ENCODE measurements at places on chromosomes 11 and 22.
A peak's percentile ranks its signal among the peaks of the same experiment; 100 is the strongest.

GRCh38 chr11:68688881-68689280 is 4.5 kb downstream of the GAL start:
- peak; percentile 49 for DNase-seq

- DNase-seq = no peak
Observed at GRCh38 chr11:109140857-109141515, 281.0 kb upstream of the C11orf87 start.

DNA sequence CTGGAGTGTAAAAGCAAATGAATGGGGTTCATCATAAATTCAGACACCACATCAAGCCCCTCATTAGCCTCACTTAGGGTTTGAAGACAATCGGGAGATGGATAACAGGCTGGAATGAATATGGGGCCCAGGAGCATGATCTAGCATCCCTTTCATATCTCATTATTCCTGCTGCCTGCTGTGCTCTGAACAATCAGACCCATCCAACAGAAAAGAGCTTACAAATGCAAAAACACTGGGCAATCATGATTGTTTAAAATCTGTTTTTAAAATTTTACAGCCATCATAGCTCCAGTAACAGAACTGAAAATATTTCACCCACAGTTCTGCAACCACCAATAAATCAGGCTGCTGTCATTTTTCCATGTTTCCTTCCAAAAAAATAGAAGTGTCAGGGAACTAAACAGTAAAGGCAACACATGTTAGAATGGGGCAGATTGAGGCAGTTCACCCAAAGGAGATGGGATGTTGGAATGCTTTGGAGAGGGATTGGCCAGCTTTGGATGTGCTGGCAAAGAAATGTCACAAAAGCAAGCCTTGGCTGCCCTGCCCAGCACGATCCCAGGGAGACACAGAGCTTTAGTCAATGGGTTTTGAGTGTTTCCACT is 47.8 kb upstream of the BMAL1 start:
- no peak for DNase-seq

GRCh38 chr22:46732513-46732912 is 5.5 kb downstream of the CERK start:
- DNase-seq = no peak

GRCh38 chr11:131464461-131464860 is 94.0 kb downstream of the NTM start:
- no peak for DNase-seq

DNA sequence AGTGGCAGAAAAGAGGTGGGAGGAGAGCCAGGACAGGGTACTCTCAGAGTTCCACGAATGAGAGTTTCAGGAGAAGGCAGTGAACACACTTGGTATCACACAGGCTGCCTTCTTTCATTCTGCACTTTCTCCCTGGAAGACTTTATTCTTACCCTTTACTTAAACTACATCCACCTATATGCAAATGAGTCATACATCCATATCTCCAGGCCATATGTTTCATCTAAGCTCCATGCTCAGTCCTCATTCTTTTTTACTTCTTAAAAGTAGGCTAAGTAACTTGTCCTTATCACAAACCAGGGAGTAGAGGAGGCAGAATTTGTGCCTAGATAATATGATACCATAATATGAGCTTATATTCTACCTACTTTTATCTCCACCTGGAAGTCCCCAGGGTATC is 6.2 kb upstream of the HYLS1 start:
- no peak for DNase-seq

DNA sequence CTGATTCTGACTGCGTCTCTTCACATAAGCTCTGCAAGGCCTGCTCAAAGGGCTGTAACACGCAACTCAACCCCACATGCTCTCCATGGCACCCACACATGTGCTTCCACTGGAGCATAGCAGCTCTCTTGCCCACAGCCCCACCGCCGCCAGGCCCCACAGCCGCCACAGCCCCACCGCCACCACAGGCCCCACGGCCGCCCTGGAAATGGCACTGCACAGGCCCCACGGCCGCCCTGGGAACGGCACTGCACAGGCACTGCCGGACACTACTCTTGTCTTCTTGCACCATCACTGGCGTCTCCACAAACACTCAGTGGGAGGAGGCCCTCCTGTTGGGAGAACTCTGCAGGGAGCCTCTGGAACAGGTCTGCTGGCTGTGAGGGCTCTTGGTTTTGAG is 8.6 kb downstream of the MOB2 start:
- no peak for DNase-seq

Measured in activated effector memory CD4-positive, alpha-beta T cell treated with anti-CD3 and anti-CD28 coated beads, Interleukin-2, amount 50 U/mL, for 16 hours (primary cell).